Activated CD4-positive, alpha-beta T cell treated with anti-CD3 and anti-CD28 coated beads, Interleukin-2, amount 50 U/mL, for 24 hours (primary cell): ENCODE measurements at places on chromosomes 3 and 15.

- no peak for DNase-seq
These were observed 170.6 kb upstream of the CHRM5 start for GRCh38 chr15:33797651-33798050.

GRCh38 chr3:37646865-37647264 lies 214.8 kb upstream of the CTDSPL start:
- DNase-seq: no peak

DNA sequence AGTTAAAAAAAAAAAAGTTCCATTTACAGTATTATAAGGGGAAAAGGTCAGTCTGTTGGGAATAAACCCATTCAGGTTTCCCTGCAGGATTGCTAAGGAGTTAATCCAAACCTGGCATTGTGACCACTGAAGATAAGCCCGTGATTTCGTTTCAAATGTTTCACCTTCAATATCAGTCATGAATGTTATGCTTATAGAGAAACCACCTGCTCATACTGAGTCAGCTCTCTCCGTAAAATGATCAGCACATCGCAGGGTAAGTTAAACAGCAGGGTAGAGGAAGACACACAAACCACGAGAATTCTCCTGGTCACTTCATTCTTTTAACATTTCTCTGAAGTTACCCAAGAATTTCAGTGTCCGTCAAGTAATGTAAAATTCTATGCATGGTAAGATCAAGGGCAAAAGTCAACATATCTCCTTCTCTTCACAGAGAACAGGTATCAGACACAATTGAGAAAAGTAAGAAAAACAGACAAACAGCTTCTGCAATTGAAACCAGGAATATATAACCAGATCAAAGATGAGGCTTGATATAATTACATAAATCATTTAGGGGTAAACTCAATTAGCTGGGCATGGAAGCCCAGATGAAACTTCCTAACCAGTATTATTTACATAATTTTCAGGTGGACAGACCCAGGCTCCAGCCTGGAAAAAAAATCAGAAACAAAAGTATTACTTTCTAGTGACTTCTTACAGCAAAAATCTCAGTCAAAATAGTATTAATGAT lies 67.6 kb upstream of the ARHGEF3 start:
- DNase-seq: no peak

DNA sequence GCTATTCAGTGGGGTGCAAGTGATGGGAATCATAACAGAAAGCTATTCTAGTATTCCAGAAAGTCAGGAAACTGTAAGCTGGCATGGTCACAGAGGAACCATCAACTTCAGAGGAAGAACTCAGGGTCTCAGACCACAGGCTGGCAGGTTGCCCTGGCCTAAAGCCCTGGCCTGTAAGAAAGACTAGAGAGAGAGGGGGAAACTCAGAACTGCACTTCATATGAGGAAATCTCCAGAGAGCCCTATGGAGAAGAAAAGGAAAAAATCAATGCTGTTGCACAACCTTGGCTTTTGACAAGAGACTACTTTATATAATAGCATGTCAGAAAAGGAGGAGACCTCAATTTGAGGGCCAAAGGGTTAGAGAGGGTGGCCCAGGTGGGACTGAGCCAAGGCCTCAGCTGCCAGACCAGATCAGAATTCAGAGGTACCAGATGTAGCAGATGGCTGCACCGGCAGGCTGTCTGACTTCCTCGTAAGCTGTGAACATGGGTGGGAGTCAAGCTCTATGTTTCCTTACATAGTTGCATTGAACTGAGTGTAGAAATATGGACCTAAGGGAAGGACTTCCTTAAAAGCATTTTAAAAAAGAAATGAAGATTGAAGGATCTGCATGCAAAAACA lies 333.8 kb downstream of the PDCD6IP start:
- DNase-seq: no peak

GRCh38 chr3:72482589-72483321 lies 365.5 kb downstream of the SHQ1 start:
- DNase-seq: peak; percentile 66

DNA sequence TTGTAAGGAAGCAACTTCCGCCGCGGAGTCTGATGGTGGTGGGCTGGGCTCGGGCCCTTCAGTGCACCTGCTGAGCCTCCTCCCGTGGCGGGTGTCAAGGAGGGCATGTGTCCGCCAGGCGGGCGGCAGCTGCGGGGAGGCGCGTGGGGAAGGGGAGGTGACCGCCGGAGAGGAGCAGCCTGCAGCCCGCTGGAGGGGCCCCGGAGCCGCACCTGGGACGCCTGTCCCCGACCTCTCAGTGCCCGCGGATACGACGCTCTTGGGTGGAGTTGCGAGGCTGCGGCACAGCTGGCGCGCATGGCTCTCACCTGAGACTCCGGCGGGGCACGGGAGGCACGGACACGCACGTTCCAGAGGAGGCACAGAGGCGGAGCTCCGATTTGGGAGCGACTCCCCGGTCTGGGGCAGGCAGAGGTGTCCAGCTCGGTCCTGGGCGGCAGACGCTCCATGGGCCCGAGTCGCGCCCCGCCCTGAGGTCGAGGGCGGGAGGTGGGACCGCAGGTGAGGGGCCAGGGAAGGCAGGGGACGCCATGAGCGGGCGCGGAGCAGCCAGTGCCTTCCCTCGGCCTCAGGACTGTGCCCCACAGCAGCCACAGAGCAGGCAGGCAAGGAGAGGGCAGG lies 50.2 kb upstream of the PRR20G start:
- DNase-seq: no peak

DNA sequence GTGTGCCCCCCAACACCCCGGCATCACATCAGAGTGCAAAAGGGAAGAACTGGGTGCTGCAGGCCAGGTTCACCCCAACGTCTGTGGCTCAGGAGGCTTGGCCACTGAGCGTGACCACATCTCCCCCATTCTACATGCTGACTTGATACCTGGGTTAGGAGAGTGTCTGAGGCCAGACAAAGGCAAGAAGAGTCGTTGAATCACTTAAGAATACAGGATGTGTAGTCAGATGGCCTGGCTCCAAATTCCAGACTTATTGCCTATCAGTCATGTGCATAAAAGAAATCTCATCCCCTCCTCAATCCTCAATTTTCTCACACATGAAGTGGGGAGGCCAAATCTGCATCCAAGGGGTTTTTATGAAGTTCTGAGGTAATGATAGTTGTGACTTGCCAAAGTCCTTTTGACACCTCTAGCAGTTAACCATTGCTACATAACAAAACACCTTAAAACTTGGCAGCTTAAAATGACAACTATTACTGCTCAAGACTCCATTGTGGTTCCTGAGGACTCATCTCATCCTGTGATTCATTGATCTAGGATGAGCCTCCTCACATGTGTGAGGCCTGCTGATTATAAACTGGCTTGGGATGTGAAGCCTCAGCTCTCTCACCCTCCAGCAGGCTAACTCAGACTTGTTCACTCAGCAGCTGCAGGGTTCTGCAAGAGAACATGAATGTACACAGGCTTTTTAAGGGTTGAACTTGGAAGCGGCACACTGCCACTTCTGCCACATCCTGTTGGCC lies 138.8 kb upstream of the TLE3 start:
- no peak for DNase-seq

GRCh38 chr3:173825730-173826129 lies 428.2 kb downstream of the NLGN1 start:
- no peak for DNase-seq

DNA sequence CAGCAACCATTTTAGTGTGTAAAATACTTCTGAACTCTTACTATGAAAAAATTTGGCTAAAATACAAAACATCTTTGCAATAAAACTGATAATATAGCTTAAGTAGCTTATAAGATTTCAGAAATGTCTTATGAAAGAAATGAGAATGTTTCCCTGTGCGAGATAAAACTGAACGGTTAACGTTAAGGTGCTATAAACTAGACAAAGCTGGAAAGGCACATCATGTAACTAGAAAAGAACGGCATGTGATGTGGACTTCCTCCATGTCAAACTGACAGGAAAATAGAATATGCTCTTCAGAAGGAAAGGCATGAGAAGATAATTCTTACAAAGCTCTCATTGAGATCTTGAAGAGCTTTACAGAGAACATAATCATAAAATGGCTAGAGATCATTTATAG lies 36.5 kb downstream of the NCK1 start:
- DNase-seq: no peak

- DNase-seq: no peak
These were observed 50.5 kb downstream of the SUCNR1 start for GRCh38 chr3:151923901-151924300.

DNA sequence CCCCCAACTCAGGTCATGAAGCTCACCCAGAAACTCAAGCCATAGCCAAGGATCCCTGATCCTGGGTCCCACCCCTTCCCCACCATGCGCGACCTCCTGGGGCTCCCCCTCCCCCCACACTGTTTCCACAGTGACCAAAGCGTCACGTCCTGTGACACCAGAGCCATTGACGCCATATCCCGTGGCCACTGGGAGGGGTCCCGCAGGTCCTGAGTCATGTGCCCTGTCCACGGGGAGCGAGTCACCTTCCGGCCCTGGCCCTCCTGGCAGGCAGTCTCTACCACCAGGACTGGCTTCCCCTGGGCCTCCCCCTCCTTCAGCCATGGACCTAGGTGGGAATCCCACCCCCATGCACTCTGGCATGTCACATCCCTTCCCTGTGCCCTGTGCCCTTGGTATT lies 15.6 kb downstream of the SEMA3F start:
- DNase-seq: no peak

- no peak for DNase-seq
These were observed 24.5 kb downstream of the KCNMB2 start for GRCh38 chr3:178560759-178561158.

DNA sequence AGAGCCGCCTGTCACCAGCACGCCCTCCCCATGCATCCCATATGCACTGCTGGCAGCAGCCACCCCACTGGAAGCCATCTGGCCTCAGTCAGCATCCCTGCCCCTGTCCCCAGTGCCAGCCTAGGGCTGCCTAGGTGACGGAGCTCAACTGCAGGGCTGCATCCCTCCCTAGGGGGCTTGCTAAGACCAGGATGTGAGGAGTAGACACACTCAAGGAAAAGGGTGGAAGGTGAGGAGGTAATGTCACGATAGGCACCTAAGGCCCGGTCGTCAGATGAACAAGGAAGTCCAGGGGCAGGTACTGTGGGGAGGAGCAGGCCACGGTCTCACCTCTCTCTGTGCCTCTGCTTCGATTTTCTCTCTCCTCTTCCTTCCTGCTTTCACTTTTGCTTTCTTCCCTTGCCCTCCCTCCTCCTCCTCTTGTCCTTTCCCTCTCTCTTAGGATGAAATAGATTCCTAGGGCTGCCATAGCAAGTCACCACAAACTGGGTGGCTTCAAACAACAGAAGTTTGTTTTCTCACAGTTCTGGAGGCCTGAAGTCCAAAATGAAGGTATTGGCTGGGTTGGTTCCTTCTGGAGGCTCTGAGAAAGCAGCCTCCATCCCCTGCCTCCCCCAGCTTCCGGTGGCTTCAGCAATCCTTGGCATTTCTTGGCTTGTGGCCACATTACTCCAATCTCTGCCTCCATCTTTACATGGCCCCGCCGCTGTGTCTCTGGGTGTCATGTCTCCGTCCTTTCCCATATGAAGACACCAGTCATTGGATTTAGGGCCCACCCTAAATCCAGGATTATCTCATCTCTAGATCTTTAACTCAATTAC lies 298.3 kb downstream of the SHQ1 start:
- DNase-seq: no peak

GRCh38 chr15:79341396-79341795 lies 30.5 kb downstream of the TMED3 start:
- DNase-seq: no peak

- no peak for DNase-seq
These were observed 1472.4 kb downstream of the SI start for GRCh38 chr3:163605915-163606314.

GRCh38 chr3:58029842-58030584 lies 21.8 kb downstream of the FLNB start:
- no peak for DNase-seq

DNA sequence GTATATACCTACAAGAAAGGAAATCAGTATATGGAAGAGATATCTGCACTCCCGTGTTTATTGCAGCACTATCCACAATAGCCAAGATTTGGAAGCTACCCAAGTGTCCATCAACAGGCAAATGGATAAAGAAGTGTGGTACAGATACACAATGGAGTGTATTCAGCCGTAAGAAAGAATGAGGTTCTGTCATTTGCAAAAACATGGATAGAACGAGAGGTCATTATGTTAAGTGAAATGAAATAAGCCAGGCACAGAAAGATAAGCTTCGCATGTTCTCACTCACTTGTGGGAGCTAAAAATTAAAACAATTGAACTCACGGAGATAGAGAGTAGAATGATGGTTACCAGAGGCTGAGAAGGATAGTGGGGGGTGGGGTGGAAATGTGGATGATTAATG lies 53.1 kb downstream of the FAM81A start:
- DNase-seq: no peak

GRCh38 chr3:123423031-123423430 lies 25.9 kb downstream of the ADCY5 start:
- DNase-seq: no peak

DNA sequence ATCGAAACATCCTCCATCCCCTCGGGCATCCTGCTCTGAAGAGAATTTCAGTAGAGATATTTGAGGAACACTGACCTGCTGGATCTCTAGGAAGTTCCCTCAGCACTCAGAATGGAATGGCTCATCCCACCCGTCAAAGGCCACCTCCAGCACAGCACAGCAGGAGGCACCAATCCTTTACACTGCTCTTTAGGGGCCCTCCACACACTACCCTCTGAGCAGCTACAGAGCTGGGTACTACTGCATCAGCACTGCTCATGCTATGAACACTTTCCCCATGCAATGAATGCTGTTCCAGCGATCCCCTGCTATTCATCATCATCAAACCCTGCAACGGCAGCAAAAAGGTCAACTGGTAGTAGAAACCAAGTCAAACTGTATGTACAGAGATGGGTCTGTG lies 40.5 kb downstream of the IGF2BP2 start:
- no peak for DNase-seq

DNA sequence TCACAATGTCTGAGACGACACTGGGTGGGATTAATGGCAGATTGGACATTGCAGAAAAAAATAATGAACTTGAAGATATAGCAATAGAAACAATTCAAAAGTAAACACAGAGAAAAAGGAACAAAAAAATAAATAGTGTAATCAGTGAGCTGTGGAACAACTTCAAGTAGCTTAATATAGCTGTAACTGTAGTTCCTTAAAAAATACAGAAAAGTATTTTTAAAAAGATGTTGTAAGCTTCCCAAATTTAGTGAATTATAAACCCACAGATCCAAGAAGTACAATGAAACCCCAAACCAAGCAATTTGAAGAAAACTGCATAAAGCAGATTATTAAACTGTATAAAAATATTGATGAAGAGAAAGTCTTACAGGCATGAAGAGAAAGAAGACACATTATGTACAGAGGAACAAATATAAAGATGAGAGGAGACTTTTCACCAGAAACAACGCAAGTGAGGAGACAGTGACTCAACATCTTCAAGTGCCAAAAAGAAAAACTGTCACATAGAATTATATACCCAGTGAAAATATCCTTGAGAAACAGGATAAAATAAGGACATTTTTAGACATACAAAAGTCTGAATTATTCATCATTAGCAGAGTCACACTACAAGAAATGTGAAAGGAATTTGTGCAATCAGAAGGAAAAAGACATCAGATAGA lies 176.4 kb downstream of the NFKBIZ start:
- no peak for DNase-seq

GRCh38 chr15:92365084-92365483 lies 28.6 kb upstream of the ST8SIA2 start:
- DNase-seq: no peak

GRCh38 chr15:94348084-94348483 lies 116.7 kb downstream of the MCTP2 start:
- no peak for DNase-seq

GRCh38 chr15:41561104-41561776 lies 2.2 kb downstream of the TYRO3 start:
- no peak for DNase-seq
